ENCODE measurements at places on chromosomes 3 and 15.

DNA sequence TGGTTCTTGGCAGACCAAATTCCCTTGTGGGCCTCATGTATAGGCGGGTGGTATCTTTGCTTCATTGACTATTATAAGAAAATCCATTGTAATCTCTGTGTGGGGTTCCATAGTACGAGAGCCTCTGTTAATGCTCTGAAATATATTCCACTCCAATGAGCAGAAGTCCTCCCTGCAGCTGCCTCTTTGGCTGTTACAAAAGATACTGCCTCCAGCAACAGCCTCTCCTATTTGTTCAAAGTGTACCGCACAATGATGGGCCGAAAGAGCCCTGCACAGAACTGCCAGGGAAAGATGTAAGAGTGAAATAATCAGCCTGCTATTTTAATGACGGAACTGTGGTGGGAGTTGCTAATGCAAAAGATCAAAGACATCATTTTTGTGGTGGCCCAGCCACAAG is 48.9 kb downstream of the GRK7 start:
- no peak for DNase-seq

DNA sequence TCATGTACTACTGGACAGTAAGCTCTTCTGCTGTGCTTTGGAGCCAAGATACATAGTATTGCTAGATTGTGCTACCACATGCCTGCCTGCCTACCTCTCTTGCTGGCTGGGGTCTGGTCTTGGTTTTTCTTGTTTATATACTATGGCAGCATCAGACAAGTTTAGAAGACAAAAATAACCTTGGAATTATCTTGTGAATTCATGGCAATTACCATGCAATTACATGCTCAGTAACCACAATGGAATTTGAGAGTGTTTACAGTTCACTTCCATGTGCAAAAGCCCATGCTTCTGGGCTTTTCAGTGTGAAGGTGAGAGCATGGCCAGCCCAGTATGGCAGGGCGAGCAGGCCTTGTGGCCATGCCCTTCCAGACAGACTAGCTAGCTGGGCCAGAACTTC is 48.0 kb upstream of the C15orf61 start:
- DNase-seq = no peak

DNA sequence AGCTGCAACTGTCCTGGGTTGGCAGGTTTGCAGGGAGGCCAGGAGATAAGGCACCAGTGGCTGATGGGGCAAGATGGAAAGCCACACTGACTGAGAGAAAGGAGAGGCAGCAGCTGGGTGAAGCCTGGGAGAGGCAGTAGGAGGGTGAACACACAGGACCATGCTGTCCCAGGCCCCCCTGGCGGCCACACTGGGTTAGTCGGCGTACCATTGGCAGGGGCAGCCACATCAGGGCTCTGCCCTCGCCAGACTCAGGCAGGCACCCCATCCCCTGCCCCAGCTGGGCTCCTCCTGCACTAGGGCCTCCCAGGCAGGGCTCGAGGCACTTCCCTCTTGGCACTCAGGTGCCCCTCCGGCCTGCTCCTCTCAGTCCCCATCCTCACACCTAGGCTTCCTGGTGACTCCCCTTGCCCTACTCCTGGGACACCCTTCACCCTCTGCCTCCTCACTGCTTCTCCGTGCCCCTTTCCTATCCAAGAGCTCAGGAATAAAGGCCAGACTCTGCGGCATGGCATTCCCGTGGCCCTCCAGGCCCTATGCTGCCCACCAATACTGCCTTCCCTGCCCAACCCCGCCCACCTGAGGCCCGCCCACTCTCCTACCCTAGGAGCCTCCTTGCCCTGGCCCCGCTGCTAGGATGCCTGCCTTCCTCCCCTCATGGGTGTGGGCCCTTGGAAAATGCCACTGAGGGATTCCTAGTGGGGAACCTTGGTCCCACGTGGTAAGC is 28.7 kb upstream of the DUSP7 start:
- no peak for DNase-seq

DNA sequence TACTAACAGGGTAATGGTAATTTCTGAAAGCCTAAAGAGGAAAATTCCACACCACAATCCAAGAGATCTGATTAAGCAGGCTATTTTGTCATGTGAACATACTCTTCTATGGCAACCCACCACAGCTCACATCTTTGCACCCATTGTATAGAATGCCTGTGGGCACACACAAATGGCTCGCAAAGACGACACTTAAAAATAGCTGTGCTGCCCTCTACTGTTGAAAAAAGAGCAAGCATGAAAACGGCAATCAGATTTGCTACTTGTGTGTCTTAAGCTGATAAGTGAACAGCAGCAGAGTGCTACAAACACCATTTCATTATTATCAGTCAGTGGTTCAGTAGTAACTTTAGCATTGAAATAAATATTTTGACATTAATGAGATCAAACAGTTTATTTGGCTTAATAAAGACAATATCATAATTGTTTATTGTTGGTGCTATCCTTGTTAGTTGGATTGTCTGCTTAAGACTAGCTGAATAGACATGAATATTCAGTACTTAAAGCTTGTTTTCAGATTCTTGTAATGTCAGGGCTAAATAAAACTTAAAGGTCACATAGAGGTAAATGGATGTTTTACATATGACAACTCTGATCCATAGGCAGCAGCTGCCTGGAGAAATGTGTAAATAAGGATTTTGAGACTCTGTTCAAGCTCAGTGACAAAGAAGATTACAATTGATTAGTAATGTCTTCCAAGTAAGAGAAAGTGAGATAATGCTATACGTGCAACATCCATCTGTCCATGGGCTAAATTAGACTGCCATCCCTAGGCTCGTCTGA is 199.1 kb downstream of the LRRN1 start:
- no peak for DNase-seq

DNA sequence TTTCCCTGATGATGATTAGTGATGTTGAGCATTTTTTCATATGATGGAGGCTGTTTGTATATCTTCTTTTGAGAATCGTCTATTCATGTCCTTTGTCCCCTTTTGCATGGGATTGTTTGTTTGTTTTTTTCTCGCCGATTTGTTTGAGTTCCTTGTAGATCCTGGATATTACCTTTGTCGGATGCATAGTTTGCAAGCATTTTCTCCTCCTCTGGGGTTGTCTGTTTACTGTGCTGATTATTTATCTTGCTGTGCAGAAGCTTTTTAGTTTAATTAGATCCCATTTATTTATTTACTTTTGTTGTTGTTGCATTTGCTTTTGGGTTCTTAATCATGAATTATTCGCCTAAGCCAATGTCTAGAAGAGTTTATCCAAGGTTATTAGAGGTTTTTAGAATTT is 232.8 kb downstream of the XXYLT1 start:
- no peak for DNase-seq

GRCh38 chr3:134308350-134308891 is 57.8 kb upstream of the RYK start:
- peak; percentile 44 for DNase-seq

- peak; percentile 12 for DNase-seq
These were observed 412 bp downstream of the SLC41A3 start for GRCh38 chr3:126083511-126083912.

DNA sequence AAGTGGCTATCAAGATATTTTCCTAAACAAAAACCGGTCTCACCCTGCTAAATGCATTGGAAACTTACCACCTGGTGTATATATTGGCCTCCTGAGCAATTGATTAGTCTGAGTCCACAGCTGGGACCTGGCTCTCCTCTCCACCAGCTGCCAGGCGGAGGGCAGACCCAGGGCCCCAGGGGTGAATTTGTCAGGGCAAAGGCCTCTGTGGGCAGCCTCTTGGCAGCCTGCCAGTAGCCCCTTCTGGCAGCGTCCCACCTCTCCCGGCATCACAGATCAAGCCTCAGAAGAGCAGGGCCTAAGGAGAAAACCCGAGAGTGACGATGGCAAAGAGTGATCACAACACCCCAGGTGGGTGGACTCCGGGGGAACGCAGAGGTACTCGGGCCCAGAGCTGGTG is 43.0 kb upstream of the IDH2 start:
- DNase-seq = no peak

DNA sequence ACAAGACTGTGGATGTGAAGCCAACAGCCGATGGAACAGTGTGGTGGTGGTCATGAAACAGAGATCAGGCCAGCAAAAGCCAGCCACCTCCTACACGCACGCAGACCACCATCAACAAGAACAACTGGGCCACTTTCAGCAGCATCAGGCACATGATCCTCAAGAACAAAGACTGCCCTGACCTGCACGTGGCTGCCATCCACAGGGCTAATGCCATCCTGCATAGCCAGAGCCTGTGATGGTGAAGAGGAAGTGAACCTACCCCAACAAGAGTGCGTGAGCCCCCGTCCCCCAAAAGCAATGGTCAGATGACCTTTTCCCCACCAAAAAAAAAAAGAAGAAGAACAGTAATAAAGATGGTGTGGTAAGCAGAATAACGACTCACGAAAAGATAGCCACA is 62.6 kb downstream of the AQP9 start:
- no peak for DNase-seq

DNA sequence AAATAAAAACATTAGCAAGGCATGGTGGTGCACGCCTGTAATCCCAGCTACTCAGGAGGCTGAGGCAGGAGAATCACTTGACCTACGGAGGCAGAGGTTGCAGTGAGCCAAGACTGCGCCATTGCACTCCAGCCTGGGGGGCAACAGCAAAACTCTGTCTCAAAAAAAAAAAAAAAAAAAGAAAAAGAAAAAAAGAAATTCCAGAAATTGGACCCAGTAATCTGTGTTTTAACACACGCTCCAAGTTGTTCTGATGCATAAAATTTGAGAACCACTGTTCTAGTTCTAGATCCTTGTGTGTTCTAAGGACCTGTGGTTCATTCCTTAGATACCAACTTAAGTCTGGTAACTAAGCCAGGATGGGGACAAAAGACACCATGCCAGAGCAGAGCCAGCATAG is 2.6 kb downstream of the PARP6 start:
- DNase-seq = no peak

DNA sequence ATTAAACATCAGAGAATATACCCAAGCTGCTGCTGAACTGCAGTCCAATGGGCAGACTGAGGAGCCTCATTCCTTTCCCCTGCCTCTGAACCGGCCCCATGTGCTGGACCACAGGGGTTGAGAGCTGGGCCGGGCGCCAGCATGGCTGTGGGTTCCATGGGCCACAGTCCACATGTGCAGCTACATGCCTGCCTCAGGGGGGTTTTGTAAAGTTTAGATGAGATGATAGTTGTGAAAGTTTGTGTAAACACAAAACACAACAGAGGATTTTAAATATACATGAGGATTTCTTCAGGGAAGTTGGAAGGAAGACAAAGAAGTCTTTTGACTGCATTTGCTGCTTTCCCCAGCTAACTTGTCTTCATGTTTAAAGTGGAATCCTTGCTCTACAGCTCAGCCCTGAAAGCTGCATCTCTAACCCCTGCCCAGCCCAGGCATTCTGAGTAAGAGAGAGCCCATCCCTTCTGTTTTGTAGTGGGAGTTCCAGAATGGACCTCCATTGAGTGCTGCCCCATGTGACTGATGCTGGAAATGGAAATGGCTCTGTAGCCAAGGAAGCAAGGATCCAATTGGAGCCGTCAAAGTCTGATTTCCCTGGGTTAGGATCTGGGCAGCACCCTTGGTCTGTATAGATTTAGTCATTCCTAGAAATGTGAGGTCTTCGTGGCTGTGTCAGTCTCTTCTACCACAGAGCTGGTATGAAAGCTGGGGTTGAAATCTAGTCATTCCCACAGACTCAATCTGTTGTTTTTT is 17.5 kb downstream of the SLC12A8 start:
- DNase-seq = no peak

DNA sequence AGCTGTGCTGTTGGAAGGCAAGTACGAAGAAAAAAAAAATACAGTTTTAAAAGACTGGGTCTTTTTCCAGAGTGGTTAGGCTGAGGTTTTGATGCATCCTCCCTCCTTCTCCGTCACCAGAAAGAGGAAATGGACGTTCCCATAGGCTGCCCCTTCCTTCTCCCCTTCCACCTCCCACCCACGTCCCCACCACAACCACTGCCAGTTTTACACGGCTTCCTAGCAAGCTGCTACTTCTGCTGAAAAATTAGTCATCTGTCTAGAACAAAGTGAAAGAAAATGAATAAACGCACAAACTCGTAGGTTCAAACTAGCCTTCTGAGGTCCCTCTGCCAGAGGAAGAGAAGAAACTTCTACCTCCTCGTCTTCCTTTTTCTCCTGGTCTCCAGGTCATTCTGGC is 71.6 kb upstream of the RPL35A start:
- no peak for DNase-seq

GRCh38 chr15:66102563-66103292 is 150.8 kb downstream of the MEGF11 start:
- DNase-seq = no peak

GRCh38 chr3:101998256-101998926 is 149.1 kb downstream of the NFKBIZ start:
- DNase-seq = no peak

DNA sequence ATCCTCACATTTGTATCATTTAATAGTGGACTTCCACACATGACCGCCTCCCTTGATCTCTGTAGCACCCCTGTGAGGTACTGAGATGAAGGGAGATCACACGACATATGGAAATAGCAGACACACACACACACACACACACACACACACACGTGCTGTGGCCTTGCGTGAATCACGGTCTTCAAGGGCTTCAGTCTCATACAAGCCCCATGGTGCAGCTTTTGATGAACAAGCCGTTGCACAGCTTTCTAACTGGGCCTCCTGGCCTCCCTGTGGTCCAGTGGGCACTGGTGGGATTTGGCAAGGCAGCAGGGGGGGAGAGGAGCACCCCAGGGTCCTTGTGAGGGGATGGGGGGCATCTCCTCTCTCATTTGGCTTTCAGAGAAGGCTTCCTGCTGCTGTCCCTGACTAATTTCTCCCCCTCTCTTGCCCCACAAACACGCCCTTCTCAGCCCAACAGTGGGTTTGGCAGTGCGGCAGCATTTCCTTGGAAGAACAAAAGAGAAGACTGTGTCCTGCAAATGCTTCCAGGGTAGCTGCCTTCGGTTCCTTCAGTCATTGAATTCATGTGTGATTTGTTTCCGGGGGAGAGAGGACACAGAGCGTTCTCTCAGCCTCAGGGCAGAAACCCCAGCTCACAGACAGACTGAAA is 98.7 kb downstream of the SMAD6 start:
- no peak for DNase-seq

- DNase-seq = no peak
These were observed 164.8 kb upstream of the CDIN1 start for GRCh38 chr15:36414670-36415069.

GRCh38 chr3:58272891-58273290 is 33.2 kb upstream of the RPP14 start:
- no peak for DNase-seq

DNA sequence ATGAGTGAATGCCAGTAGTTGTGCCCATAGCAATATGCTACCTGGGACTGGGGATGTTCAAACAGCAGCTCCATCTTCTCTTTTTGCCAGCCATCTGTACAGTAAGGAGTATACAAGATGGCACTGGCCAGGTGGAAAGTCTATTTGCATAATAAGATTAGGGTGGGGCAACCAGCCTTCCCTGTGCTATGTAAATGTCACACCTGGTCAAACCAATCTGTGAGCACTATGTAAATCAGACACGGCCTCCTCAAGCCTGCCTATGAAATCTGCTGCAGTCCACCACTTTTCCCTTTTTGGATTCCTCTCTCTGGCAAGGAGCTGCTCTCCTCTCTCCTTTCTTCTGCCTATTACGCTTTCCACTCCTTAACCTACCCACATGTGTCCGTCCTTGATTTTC is 53.0 kb downstream of the C3orf80 start:
- DNase-seq = no peak
